SK-MEL-5 (cell line): ENCODE measurements at places on chromosomes 5 and 9.

GRCh38 chr5:127801751-127802476 is 98.7 kb downstream of the CCDC192 start:
- no peak for DNase-seq

DNA sequence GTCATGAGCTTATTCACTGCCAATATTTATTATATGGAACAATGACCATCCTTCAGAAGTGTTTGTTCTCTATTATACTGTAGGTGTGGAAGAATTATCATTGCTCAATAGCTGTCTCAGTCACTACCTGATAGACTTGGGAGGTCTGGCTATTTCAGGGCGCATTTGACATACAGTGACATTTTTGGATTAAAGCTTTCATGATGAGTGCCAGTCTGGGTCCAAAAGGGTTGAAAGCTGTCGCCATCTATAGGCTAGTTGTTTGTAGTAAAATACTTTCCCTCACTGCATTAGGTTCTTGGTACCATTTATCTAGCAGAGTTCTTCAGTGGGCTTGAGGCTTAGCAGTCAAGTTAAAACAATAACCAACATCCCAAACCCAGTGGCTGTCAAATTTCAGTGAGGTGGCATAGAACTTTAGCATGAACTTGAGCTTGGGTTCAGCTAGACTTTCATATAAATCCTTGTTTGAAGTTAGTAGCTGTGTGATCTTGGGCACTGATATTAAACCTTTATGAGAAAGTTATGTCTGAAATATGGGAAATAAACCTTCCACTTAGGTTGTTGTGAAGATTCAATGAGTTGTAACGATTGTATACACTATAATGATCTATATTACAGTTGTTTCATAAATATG is 110.5 kb upstream of the CDKN2B start:
- DNase-seq, result no peak

GRCh38 chr5:6473284-6473683 is 24.6 kb downstream of the UBE2QL1 start:
- no peak for DNase-seq

DNA sequence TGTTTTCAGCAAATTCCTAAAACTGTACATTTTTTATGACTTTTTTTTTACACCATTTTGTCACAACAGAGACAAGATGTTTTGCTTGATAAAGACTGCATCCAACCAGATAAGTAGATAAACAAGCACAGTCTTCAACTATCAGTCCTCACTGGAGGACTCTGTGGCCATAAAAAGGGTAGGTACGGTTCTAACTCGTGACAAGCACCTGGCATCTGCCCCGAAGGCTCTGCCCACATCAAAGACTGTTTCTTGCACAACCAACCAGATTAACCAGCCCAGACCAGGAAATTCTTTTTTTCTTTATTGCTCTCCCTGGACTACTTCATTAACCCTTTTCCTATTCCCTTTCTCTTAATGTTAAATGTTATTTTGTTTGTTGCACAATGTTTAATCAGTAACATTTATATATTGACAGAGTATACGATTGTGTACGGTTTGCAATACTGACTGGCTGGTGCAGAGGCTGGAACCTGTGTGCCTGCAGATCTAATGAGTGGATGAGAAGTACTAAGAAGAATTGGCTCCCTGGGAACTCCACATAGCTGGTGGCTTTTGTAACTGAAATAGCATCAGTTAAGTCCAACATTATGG is 74.1 kb downstream of the SERINC5 start:
- peak; percentile 62 for DNase-seq

DNA sequence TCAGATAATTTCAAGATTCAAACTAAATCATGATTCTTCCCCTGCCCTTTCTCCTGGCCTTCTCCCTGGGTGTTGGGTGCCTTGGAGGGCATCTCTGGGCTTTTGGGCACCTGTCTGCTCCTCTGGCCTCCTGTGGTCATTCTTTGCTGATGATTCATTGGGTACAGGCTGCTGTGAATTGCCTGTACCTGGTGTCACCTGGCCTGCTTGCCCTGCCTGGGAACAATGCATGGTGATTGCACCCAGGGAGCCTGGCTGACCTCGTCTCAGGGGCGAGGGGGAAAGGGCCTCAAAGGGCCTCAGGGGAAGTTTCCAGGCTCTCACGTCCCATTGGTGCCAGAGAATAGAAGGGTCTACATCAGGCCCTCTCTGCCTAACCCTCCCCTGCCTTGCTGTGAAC is 20.1 kb upstream of the CKMT2 start:
- DNase-seq, result no peak

GRCh38 chr9:638152-638551 is 203.3 kb upstream of the DMRT1 start:
- DNase-seq, result no peak

- no peak for DNase-seq
Observed at GRCh38 chr9:129079829-129080228, 1.1 kb upstream of the DOLPP1 start.

- DNase-seq, result no peak
Observed at GRCh38 chr5:65198456-65199120, 283.1 kb downstream of the ADAMTS6 start.

DNA sequence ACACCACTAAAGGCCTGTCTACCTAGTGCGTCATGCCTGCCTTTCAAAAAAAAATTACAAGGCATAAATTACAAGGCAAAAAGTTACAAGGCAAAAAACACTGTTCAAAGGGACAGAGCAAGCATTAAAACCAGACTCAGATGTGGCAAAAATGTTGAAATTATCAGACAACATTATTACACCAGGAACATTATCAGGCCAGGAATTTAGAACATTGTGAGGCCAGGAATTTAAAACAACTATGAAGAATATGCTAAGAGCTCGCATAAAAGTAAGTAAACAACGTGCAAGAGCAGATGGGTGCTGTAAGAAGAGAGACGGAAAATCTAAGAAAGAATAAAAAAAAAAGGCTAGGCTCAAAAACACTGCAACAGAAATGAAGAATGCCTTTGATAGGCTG is 18.2 kb upstream of the MLANA start:
- no peak for DNase-seq

DNA sequence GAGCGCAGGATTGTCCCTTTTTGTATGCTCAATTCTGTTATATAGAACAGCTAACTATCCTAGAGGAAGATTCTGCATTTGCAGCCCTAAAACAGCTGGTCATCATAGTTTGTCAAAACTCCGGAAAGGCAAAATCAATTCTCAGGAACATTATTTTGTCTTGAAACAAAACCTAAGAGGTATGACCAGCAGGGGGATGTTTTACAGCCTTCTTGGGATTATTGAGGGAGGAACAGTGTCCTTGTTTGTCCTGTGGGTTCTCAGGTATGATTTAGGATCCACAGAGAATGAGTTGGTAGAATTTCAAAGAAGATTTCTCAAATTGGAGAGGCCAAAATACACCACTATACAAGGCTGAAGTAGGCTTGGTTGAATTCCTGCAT is 136.4 kb downstream of the ZSWIM6 start:
- peak; percentile 28 for DNase-seq

- no peak for DNase-seq
Observed at GRCh38 chr5:88518131-88519016, 249.7 kb upstream of the TMEM161B start.

DNA sequence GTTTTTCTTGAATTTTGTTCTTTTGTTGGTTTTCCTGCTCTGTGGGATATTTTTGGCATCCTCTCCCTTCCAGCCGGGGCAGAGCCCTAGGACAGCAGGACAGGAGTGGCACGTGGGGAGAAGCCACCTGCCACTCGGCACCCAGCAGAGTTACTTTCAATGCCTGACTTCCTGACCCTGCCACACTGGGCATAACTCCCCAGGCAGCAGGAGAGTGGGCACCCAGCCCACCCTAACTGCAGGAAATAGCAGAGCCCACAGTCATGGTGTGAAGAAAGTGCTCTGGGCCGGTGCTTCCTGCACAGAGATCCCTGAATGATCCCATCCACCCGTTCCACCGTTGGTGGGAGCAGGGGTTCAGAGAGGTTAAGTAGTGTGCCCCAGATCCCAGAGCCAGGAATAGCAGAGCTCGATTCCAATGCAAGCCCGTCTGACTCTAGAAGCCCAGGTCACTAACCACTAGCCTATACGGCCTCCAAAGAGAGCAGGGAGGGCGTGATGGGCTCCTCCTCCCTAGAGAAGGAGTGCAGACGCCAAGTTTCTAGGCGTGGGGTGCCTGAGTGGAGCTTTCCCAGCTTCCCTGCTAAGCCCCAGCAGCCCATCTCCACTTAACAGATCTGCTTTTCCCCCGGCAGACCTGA is 8.1 kb upstream of the NUP214 start:
- DNase-seq, result no peak

DNA sequence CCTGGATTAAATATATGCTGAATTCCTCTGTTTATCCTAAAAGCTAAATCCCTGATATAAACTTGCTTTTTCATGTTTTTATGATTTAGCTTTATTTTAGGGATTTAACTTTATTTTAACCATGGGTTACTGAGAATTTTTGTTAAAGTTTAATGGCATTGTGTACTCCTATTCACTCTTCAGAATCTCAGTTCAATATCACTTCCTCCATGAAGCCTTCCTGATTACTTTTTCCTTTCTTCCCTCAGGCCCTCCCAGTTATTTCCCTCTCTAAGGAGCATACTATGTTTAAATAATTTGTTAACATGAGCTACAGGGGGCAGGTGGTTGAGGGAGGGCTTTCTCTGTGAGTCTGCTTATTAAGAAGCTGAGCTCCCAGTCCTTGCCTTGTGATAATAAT is 149.9 kb downstream of the MTX3 start:
- DNase-seq, result no peak

DNA sequence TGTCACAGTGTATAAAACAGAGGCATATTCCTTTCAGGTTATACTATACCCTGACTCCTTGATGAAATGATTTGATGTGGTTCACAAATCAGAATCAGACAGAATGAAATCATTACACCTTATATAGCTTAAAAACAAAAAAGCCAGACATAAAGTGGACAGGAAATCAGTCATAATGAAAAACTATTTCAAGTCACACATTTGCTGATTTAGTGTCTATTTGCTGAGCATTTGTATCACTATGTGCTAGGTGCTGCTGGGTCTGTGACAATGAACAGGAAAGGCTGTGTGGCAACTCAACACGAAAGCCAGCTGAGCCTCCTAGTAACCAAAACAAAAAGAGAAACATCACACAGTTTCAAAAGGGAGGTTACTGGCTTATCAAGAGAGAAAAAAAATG is 194.0 kb downstream of the EFNA5 start:
- no peak for DNase-seq

GRCh38 chr5:130692770-130693169 is 472.3 kb downstream of the HINT1 start:
- DNase-seq, result no peak

DNA sequence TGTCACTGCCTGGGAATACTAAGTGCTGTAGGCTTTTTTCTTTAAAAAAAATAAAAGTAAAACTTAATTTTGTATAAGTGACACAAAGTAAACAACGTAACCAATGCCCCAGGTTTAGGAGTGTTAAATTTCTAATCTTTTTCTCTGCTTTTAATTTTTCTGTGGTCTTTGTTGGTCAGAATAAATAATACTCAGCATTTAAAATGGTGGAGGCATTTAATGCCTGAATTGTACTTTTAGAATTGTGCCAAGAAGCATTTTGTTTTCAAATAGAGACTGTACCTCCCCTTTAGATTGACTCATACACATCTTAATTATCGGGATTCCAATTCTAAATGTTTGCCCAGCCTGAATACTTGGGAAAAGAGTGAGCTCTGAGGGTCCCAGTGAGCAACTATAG is 1.6 kb downstream of the DMXL1 start:
- no peak for DNase-seq

- DNase-seq, result no peak
Observed at GRCh38 chr9:118761016-118761790, 608.0 kb downstream of the BRINP1 start.

GRCh38 chr5:53429706-53430105 is 50.7 kb upstream of the FST start:
- DNase-seq, result no peak

DNA sequence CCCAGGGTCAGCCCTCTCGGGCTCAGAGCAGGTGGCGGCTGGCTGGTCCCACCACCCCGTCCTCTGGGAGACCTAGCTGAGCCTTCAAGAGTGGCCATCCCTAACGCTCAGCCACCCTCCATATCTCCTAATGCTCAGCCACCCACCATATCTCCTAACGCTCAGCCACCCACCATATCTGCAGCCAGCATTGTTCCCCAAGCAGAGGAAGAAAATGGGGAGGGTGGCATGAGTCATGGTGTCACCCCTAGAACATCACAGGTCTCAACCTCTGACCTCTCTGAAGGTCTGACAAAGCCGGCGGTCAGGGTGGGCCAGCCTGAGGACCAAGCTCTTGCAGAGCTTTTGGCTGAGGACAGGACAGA is 14.7 kb downstream of the LHX3 start:
- DNase-seq, result no peak

GRCh38 chr5:115319007-115319406 is 22.6 kb upstream of the CCDC112 start:
- DNase-seq, result no peak

DNA sequence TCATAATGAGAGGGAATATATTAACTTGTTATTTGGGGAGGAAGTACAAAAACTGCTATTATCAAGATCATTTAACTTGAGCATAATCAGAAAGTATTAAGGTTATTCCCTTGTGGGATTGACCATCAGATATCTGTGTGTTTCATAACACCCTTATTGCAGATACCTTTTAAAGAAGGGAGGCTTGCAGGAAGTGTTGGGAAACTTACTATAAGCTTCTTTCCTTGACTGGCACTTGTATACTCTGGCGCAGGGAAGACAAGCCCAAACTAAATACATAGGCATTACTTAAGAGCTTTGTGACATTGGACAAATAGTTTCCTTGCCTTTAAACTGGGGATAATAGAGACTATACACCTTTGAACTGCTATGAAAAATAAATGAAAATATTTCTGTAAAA is 50.9 kb downstream of the PIK3R1 start:
- DNase-seq, result no peak
